Suppressor macrophage (primary cell): ENCODE measurements at places on chromosomes 12 and 14.

- DNase-seq = no peak
Observed at GRCh38 chr12:29929295-29929694, 145.6 kb upstream of the TMTC1 start.

DNA sequence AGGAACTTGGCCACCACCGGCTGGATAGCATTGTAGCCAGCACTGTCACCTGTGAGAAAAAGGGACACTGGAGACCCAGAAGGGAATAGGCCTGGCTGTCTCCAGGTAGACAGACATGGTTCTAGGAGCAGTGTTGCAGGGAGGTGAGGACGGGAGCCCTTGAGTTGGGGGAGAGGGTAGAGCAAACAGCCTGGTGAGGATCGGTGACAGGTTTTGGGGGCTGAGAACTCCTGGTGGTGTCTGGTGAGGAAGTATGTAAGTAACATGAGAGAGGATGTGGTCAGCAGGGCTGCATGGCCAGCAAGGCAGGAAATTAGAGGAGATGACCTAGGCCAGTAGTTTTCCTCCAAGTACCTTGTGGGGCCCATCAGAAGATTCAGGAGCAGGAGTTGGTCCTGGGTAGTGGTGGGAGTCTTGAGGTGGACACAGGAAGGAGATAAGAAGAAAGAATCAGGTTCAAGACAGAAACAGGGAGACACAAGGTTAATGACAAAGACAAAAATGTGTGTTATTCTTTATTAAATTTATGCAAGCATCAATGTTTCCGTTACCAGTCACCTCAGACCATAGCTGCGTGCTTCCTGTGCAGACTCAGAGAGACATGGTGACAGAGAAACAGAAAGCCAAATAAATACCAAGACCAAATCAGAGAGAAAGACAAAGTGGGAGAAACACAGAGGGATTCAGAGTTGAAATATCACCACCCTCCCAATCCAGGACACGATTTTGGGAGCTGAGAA, at the start of gene ARHGAP9:
Gene ARHGAP9 (minus strand): TSS at position 491 of the 740 bp plus-strand sequence. CDS start 460 bp downstream, at position 31.
- DNase-seq = peak; percentile 54

- no peak for DNase-seq
Observed at GRCh38 chr14:95468448-95469133, 47.9 kb downstream of the SYNE3 start.

DNA sequence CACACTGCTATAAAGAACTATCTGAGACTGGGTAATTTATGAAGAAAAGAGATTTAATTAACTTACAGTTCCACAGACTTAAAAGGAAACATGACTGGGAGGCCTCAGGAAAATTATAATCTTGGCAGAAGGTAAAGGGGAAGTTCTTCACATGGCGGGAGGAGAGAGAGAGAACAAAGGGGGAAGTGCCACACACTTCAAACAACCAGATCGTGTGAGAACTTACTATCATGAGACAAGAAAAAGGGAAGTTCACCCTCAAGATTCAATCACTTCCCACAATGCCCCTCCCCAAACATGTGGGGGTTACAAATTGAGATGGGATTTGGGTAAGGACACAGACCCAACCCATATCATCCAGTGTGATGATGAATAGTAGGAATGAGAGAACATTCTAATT, 366.5 kb downstream of the LRFN5 start:
- peak; percentile 34 for DNase-seq

DNA sequence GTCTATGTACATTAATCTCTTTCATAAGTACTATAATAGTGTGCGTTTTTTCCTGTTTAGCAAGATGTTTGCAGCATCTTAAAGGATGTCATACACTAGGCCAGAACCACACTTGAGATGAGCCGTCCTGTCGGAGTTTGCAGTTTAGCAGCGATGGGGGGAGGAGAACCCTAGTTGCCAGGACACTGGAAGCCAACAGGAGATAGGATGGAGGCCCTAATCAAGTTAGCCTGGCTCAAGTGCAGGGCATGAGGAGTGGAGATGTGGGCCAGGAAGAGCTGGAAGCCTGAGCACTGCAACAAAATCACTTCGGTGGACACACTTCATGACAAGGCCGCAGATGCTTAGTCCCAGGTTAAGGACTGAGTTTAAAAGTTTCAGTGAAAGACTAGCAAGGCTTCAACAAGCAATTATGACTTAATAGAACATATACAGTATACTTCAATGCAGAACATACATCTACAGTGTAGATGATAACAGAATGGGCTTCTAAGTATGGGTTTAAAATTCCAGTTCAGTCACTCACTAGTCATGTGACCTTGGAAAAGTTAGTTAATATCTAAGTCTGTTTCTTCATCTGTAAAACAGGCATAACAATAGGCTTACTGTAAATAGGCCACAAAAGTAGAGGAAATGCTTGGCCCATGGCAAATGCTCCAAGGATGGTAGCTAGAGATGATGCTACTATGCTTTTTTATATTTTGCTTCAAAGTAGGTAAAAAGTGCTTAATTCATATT, 77.1 kb downstream of the PTPN21 start:
- DNase-seq = no peak

DNA sequence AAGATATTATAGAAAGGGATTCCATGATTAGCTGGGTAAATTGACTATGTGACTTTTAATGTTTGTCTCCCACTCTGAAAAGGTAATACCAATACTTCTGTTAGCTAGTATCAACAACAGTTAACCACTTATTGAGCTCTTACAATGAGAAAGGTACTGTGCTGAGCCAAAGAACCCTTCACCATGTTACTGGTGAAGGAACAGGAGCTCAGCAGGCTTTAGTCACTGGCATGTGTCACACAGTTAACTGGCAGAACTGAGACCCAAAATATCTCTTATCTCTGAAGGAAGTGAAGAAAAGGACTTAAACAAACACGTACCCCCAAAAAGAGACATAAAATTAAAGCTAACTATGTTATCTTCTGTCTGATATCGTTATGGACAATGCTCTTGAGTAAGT, 170.6 kb downstream of the MED13L start:
- DNase-seq = no peak

DNA sequence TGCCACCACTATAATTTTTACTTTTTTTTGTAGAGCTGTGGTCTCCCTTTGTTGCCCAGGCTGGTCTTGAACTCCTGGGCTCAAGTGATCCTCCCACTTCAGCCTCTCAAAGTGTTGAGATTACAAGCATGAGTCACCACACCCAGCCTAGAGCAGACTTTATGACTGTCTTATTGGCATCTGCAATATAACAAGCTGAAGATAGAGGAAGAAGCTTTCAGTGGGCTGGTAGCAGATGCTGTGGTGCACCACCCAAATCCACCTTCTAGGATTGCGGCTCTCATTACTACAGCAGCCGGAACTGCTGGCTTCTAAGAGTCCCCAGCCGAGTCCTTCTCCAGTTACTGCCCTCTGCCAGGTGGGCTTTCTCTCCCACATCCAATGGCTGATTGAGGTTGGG, 7.6 kb upstream of the STK38L start:
- peak; percentile 79 for DNase-seq

DNA sequence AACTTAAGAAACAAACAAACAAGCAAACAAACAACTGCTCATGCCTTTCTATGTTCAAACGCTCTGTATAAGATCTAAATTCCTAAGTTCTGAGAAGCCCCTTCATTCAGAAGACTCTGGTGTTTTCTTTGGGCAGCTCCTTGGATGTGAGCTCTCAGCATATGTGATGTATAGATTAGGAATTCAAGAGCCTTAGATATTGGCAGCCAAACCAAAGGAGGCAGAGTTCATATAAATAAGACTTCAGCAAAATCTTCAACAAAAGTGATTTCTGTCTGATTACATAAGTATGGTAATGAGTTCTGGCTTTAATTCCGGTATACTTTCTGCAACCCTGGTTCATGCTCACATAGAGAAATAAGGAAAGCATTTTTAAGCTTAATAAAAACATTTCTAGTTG, 145.6 kb downstream of the DYRK2 start:
- DNase-seq = no peak

GRCh38 chr12:50218386-50218785, 51.2 kb upstream of the CERS5 start:
- DNase-seq = no peak

GRCh38 chr12:51886021-51886710, 1.7 kb upstream of the ANKRD33 start:
- DNase-seq = peak; percentile 92
